ENCODE measurements at places on chromosomes 5 and 9.

GRCh38 chr5:9971301-9971700 is 278.4 kb downstream of the ATPSCKMT start:
- no peak for DNase-seq

DNA sequence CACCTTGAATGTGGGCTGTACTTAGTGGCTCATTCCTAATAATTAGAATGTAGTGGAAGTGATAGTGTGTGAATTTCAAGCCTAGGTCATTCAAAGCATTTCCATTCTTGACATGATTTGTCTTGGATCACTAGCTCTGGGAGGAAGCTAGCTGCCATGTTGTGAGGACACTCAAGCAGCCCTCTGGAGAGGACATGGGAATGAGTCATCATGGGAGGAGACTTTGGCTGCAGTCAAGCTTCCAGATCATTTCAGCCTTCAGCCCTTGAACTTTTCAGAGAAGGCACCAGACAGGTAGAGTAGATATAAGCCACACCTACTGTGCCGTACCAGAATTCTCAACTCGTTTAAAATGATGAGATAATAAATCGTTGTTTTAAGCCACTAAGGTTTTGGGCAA is 506.9 kb downstream of the ZNF608 start:
- no peak for DNase-seq

GRCh38 chr5:39891376-39891775 is 466.6 kb upstream of the DAB2 start:
- no peak for DNase-seq

GRCh38 chr5:138978581-138978980 is 103.4 kb upstream of the LRRTM2 start:
- no peak for DNase-seq
